GM06990 (cell line): ENCODE measurements at places on chromosomes 3 and 15.

- DNase-seq: peak; percentile 48
These were observed 24.3 kb upstream of the SUCLG2 start for GRCh38 chr3:67678665-67679064.

GRCh38 chr15:42069496-42070278 is 24.7 kb downstream of the PLA2G4D start:
- no peak for DNase-seq

DNA sequence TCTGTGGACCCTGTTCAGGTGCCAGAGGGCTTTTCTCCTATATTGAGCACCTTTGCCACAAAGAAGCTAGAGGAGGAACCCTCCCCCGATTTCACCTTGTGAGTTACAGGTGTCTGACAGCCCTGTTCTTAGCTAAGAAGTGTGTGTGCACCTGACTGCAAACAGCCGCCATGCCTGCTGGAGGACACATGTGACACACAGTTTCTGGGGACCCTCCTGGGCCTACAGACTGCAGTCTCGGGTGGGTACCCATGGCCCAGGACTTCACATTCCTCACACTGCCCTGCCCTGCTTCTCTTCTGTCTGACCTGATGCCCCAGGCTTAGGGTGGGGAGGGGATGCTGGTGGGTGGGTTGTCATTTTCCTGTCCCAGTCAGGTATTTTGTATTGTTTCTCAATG is 140.6 kb downstream of the CACNA1D start:
- no peak for DNase-seq

DNA sequence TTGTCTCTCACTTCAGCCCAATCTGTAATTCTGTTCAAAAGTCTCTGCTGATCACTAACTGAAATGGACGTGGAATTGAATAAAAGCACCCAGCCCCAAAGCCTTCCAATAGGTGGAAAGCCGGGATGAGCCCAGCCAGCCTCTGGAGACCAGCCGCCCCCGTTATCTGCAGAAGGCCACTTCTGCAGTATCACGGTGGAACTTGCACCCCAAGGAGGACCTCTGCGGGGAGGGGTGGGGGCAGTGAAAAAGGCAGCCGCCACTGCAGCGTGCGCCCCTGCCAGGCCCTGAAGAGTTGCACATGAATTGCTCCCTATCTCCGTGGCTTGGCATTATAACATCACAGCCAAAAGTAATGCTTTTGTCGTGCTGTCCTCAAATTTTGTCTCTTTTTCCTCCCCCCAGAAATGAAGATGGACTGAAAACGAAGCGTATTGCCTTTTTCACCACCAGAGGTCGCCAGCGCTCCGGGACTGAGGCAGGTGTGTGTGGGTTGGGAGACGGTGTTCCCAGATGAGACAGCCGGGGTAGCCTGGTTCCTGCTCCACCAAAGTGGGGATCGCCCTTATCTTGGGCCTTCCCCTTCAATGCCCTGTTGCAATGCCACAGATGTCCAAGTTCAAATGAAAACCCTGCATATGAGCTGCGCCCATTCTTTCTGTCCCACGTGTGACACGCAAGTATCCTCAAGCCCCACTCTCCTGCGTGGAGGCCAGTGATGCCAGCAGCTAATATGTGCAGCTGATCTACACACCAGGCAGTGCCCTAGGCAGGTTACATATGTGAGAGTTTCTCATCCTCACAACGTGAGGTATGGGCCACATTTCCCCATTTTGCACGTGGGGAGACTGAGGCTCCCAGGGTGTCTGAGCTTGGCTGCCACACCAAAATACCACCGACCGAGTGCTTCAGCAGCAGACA is 96.0 kb downstream of the LRRK1 start:
- no peak for DNase-seq

DNA sequence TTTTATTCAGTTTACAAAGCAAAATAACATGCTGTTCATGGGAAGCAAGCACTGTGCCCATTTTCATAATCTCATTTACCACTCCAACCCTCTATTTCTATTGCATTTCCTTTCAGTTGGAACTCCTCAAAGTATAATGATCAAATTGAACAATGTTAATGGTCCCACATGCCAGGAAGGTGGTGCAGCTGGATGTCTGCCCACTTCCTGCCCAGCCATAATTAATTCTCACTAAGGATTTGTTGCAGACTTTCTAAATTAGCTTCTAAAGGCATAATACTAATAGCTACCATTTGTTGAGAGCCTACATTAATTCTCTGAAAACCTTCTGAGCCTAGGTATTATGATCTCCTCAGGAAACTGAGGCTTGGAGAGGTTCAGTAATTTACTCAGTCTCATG is 316.1 kb upstream of the TPM1 start:
- no peak for DNase-seq

- no peak for DNase-seq
These were observed 65.6 kb downstream of the COL6A6 start for GRCh38 chr3:130582457-130583153.

DNA sequence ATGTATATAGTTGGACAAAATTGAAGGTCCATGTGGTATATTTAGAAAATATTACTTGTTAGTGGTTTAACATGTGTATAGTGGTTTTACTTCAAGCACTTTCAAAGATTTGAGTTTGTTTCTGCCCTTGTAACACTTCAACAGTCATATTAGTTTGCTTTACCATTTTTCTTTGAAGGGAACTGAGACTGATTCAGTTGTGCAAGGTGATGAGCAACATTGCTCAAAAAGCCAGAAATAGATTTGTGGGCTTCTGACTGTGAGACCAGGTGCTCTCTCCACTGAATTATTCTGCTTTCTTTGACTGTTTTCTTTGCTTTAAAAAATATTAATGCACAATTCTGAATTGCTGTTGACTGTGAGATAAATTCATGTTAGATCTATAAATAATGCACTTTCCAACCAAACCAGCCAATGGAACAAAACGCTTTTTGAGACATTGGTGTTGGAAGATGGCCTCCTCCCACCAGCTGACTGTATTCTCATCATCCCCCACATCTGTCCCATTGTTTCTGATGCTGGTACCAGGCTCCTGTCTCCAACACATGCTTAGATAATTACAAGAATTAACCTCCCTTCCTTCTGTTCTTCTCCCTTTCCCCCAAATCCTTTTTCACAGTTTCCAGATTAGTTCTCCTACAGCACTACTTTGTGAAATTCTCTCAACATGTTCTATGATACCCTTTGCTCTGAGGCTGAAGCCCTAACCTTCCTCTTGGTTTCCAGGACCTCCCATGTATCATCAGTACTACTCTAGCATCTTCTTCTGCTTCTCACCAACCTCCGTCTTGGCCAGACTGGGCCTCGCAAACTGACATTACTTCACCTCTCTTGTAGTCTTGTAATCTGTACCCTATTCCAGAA is 27.9 kb downstream of the PLCL2 start:
- DNase-seq: peak; percentile 73

DNA sequence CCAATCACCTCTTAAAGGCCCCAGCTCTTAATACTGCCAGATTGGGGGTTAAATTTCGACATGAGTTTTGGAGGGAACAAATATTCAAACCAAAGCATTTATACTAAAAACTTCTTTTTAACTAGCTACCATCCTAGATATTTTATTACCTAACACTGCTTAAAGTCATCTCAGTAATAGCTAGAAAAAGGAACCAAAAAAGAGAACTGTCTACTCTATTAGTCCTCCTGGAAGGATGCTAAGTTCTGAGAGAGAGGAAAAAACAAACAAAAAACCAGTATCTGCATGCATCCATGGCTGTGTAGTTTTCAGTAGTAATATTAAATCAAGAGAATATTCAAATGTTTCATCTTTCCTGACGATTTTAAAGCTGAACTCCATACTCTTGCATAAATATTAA is 5.8 kb downstream of the CPOX start:
- no peak for DNase-seq

DNA sequence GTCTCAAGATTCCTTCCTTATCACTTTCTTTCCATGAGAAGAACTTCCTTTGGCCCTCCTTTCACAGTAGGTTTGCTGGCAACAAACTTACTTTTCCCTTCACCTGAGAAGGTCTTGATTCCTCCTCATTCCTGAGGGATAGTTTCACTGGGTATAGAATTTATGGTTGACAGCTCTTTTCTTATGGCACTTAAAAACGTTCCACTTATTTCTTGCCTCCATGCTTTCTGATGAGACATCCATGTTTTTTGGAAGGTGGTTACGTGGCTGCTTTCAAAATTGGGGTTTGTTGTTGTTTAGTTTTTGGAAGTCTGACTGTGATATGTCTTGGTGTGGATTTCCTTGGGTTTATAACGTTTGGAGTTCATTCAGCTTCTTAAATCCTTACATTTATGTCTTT is 8.2 kb upstream of the PLXNA1 start:
- DNase-seq: no peak

DNA sequence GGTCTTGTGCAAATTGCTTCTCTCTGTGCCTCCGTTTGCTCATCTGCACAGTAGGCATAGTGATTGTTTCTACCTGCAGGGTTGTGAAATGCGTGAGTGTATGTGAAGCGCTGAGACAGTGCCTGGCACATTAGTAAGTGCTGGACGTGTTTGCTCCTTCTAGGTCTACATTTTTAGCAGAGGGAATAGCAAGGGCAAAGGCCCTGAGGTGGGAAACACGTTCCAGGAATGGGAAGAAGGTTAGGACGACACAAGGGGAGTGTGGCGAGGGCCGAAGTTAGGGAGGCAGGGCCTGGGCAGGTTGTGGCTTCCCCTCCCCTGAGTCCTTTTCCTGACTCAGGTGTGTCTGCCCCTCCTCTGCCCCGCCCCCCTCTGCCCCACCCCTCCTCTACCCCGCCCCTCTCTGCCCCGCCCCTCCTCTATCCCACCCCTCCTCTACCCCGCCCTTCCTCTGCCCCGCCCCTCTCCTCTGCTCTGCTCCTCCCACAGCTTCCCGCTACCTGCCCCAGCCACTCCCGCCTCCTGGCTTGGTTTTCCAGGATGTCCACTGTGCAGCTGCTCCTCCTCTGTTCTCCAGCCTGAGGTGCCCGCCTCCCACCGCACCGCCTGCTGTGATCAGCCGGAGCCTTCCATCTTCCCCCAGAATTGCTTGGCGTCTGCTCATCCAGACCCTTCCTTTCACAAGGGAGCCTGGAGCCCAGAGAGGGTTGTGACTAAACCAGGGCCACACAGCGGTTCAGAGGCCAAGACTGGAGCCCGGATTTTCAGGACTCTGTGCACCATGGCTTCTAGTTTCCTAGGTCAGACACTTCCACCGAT is 31.1 kb upstream of the SMAD6 start:
- DNase-seq: no peak

GRCh38 chr3:14378415-14378814 is 24.0 kb upstream of the SLC6A6 start:
- no peak for DNase-seq

- DNase-seq: no peak
These were observed 167.6 kb downstream of the SCAPER start for GRCh38 chr15:76737573-76737972.

GRCh38 chr3:73509816-73510215 is 114.9 kb downstream of the PDZRN3 start:
- no peak for DNase-seq

GRCh38 chr3:191460360-191460759 is 603 bp upstream of the PYDC2 start:
- no peak for DNase-seq

- DNase-seq: no peak
These were observed 379.0 kb upstream of the IL12A start for GRCh38 chr3:159609625-159610024.

GRCh38 chr15:87348746-87349145 is 907.8 kb downstream of the NTRK3 start:
- no peak for DNase-seq

GRCh38 chr3:55480911-55481743 is 6.0 kb downstream of the WNT5A start:
- no peak for DNase-seq

DNA sequence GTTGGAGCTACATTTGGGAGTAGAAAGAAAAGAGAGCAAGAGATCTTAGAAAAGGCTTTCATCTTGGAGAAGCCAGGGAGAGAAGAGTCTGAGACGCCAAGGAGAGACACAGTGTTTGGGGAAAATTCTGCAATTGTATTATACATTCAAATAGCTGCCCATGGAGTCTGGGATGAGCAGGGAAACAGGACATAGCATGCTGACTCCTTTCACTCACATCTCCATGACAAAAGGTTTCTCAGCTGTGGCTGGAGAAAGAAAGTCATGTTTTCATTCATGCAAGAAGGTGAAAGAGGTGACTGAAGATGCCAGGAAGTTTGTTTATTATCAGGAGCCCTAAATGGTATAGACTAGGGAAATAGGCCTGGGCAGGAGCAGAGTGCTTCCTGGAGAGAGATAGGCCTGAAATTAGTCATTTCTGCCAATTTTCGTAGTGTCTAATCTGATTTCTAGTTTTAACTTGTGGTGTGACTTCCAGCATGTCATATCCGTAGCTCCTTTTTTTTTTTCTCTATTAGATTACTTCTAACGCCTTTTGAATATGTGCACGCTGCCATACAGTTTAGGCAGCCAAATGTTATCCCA is 34.1 kb downstream of the ACP3 start:
- no peak for DNase-seq

GRCh38 chr3:32703491-32703972 is 18.5 kb downstream of the CNOT10 start:
- DNase-seq: no peak

- DNase-seq: peak; percentile 29
These were observed 644 bp downstream of the ZNF609 start for GRCh38 chr15:64460724-64461720.

DNA sequence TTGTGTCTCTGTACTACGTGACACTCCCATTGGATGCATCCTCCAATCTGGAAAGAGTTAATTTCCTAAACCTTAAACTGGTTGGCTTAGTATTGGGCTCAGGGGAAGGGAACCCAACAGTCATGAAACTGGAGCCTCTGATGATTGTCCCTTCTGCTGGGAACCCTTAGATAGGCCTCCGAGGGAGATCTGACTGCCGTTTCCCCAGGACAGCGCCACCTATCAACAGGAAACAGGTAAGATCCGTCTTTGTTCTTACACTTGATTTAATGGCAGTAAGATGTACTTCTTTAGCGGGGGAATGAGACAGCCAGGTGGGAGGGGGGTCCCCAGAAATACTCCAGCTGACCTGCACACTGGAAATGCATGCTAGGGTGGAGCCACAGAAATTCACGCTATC is 1749.6 kb downstream of the SI start:
- no peak for DNase-seq

GRCh38 chr15:99749386-99749785 is 16.1 kb upstream of the LYSMD4 start:
- DNase-seq: no peak

GRCh38 chr3:20236603-20237002 is 50.6 kb upstream of the SGO1 start:
- no peak for DNase-seq

- DNase-seq: no peak
These were observed 156.1 kb downstream of the THRB start for GRCh38 chr3:24338409-24339130.

- DNase-seq: peak; percentile 77
These were observed 35.5 kb downstream of the B3GALNT1 start for GRCh38 chr3:161069511-161070251.
